ENCODE measurements at places on chromosomes 11 and 22.

DNA sequence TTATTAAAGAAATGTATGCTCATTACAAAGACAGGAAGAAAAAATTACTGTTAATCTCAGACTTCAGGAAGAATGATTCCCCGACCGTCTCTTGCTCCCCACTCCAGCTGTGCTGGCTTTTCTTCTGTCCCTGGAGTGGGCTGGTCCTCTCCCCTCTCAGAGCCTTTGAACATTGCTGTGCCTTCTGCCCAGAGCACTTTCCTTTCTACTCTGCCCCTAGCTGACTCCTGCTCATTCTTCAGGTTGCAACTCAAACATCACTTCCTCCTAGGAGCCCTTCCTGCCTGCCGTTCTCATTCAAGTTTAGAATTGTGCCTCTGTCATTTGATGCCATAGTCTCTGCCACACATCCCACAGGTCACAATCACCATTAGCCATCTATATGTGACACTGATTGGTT lies 329.5 kb downstream of the MIAT start:
- DNase-seq, result no peak

DNA sequence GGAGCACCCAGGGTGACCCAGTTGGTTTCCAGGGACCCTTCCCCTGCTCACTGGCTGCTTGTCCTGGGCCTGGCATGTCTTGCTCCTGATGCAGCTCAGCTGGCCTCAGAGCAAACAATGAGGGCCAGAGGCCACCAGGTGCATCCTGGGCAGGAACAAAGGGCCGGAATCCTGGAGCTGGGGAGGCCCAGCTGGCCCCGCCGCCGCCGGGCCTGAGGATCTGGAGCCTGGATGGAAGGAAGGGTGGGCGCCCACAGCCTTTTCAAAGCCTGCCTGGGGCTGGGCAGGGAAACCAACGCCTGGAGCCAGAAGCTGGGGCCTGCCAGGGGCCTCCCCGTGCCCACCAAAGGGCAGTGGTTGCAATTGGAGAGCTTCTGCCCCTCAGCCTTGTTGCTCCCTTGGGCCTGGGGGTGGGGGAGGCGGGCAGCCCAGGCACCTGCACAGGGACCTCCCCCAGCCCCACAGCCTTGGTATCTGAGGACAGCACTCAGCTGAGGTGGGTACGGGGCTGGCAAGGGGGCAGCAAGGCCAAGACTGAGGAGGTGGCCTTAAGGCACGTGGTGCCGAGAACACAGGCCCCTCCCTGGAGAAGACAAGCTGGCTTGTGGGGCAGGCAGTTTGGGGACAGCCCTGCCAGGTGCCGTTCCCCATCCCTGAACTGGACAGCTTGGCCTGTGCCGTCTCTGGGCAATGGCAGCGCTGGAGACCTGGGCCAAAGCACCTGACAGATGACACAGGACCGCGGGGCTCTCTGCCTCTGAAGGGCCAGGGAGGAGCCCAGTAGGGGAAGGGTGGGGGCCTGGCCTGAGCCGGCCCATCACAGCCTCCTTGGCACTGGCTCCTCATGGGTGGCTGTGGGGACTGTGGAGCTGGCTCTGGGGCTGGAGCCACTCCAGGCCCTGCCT lies 7.1 kb upstream of the ADORA2A start:
- no peak for DNase-seq

- no peak for DNase-seq
Observed at GRCh38 chr11:69071086-69071800, 22.5 kb downstream of the TPCN2 start.

- peak; percentile 86 for DNase-seq
Observed at GRCh38 chr11:111878849-111879636, at the start of the genes CFAP68 and FDXACB1. Gene CFAP68, plus strand, starts transcription at chr11:111879541. Its CDS starts 20 bp downstream, at chr11:111879561. Gene FDXACB1, minus strand, starts transcription at chr11:111879165. Its CDS starts 33 bp downstream, at chr11:111879132.

- no peak for DNase-seq
Observed at GRCh38 chr11:6692128-6692527, 9.0 kb upstream of the MRPL17 start.

DNA sequence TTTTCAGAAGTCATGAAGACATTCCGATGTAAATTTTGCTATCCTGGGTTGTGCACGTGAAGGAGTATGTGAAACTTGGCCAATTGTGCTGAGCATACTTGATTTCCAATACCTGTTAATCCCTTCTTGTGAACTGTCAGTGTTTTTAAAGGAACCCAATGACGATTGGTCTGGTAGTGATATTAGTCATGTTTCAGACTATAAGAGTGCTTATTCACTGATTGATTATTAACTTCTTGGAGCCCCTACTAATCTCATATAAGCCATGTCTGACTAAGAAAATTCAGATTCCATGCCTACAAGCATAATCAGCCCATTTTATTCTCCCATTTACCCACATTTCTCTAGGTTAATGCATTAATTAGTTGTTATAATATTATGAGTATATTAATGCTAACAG lies 330.8 kb upstream of the MTNR1B start:
- no peak for DNase-seq
